ENCODE measurements at places on chromosomes 13 and 19. TPM values are rescaled to one million over a fixed set of nuclear protein-coding genes. Genes with fewer than 3 reads are reported as not detected.

DNA sequence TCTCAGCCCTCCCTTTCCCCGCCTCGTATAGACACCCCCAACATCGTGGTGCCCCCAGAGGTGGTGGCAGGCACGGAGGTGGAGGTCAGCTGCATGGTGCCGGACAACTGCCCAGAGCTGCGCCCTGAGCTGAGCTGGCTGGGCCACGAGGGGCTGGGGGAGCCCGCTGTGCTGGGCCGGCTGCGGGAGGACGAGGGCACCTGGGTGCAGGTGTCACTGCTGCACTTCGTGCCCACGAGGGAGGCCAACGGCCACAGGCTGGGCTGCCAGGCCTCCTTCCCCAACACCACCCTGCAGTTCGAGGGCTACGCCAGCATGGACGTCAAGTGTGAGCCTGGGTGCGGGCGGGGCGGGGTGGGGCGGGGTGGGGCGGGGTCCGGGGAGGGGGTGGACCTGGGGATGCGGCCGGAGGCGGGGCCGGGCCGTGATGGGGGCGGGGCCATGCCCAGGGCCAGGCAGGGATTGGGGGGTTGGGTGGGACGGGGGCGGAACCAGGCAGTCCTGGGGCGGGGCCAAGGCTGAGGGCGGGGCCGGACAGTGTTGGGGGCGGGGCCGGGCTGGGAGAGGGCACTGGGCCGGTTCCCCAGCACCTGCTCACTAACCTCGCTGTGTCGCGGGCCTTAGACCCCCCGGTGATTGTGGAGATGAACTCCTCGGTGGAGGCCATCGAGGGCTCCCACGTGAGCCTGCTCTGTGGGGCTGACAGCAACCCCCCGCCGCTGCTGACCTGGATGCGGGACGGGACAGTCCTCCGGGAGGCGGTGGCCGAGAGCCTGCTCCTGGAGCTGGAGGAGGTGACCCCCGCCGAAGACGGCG, 7.8 kb downstream of the MAG start:
- no peak for DNase-seq

Gene ZNF724
- 3.4 TPM for total RNA-seq

DNA sequence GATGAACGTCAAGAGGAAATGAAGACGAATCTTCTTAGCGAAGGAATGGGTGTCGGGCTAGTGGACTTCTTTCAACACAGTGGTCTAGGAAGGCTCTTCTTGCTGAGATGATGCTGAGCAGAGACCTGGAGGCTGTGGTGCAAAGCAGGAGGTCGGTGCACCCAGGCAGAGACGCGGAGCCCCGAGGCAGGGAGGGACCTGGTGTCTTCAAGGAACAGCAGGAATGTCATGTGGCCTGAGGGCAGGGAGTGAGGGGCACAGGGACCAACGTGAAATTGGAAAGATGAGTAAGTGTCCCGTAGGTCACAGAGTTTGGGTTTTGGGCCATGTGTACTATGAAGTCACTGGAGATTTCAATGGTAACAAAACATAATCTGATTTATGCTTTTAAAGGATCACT, 11.4 kb upstream of the CDC42EP5 start:
- DNase-seq = no peak

- DNase-seq = peak; percentile 58
These were observed 4.3 kb downstream of the DOT1L start for GRCh38 chr19:2167896-2168618.

Gene KCNRG
- 1.6 TPM for total RNA-seq

Gene ZNF234
- 16.1 TPM for total RNA-seq

- DNase-seq = no peak
These were observed 27.6 kb upstream of the NEK3 start for GRCh38 chr13:52187029-52187423.

- no peak for DNase-seq
These were observed 73.7 kb downstream of the CYSLTR2 start for GRCh38 chr13:48727241-48728011.

DNA sequence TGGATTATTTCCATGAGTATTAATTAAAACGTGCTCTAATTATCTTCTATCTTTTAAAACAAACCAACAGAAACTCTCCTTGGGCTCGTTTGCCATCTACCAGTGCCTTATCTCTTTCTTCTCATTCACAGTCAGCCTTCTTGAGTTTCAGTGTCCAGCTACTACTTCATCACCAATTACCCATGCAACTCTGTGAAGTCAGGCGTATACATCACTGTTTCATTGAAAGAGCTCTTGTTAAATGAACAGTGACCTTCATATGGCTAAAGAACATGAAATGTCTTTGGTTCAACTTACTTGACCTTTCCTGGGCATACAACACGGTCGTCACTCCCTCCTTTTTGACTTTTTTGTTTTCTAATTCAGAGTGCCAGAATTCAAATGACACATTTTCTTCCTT, 5.2 kb upstream of the IFT88 start:
- DNase-seq = no peak

DNA sequence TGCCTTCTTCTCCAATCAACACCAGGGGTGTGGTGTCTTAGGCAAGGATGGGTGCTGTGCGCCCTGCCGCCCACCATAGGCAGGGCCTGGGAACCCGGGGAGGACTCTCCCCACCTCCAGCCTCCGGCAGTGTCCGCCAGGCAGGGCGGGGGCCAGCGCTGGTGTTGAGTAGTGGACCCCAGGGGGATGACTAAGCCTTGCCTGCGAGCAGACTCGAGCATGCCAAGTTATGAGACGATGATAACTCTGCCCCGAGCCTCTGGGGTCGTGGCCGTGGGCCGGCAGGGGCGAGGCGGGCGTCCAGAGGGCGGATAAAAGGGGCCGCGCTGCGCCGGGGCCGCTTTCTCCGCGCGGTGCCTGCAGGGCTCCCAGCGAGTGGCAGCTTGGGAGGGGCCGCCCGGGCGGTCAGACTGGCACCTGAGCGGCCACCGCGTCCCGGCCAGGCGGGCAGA, at the start of gene MEDAG:
Gene MEDAG, plus strand, starts transcription at position 340 of the 452 bp plus-strand sequence. CDS start 245 bp downstream, outside the sequence.
- peak; percentile 65 for DNase-seq

All from ureter (tissue), 1 donor.